Mesothelial cell of epicardium (in vitro differentiated cells): ENCODE measurements at places on chromosomes 16 and 17.

DNA sequence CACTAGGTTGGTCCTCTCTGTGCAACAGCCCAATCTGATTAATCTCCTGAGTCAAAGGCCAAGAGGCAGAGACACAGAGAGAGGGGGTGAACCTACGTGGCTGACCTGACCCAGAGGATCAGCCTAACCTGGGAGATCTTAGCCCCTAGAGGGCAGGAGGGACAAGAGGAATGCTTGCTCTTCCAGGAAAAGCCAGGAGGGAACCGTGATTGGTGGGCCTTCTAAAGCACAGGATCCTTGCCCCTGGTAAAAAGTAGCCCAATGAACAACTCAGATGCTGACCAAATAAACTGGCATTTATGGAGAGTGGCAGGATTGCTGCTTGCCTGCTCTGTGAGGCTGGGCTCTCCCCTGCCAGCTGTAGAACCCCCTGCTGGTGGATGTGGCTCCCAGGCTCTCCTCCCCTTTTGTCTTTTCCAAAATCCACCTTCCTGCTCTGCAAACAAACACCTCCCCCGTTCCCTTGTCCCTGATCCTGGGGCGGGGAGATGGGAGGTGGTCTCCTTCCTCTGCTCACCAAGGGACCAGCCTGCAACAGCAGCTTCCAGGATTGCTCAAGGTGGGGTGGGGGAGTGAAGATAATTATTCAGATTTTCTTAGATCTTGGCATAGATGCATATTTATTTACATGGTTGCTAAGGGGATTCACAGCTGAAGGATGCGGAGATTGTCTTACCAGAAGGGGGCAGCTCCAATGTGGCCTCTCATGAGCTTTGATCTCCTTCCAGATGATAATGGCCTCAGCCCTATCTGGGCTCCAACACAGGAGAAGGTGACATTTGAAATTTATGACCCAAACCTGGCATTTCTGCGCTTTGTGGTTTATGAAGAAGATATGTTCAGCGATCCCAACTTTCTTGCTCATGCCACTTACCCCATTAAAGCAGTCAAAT is 71.9 kb downstream of the SDR42E1 start:
- no peak for DNase-seq

DNA sequence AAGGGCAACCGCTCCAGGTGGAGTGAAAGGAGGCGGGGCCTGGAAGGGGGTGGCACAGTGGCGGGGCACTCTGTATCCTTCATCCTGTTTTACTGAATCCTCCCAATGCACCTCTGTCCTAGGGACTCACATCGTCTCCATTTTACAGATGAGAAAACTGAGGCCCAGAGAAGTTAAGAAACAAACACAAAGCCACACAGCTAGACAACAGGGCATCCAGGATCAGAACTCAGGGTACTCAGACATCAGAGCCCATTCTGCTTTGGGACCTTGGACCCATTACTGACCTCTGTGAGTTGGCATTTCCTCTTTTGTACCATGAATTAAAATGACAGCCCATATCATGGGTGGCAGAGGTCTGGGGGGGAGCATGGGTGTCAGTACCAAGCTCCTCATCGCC is 129.2 kb downstream of the CPPED1 start:
- DNase-seq = no peak

- no peak for DNase-seq
These were observed 6.1 kb downstream of the ANKS4B start for GRCh38 chr16:21239646-21240045.

- no peak for DNase-seq
These were observed 1.1 kb upstream of the ADCY7 start for GRCh38 chr16:50265260-50265659.

GRCh38 chr16:64887651-64888050 is 234.2 kb downstream of the CDH11 start:
- no peak for DNase-seq

DNA sequence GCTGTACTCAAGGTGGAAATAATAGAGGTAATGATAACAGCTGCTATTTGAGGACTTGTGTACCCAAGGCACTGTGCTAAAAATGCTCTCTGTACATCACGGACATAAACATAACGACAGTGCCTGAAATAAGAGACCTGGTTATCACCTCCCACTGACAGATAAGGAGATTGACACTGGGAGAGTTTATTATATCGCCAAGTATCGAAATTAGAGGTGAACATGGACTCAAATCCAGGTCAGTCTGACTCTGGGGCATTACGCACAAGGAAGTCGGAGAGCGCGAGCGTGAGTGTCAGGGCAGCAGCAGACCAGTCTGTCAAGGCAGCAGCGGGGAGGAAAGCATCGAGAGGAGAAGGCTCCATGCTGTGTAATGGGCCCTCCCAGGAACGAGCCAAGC is 57.1 kb downstream of the GOSR1 start:
- DNase-seq = no peak

DNA sequence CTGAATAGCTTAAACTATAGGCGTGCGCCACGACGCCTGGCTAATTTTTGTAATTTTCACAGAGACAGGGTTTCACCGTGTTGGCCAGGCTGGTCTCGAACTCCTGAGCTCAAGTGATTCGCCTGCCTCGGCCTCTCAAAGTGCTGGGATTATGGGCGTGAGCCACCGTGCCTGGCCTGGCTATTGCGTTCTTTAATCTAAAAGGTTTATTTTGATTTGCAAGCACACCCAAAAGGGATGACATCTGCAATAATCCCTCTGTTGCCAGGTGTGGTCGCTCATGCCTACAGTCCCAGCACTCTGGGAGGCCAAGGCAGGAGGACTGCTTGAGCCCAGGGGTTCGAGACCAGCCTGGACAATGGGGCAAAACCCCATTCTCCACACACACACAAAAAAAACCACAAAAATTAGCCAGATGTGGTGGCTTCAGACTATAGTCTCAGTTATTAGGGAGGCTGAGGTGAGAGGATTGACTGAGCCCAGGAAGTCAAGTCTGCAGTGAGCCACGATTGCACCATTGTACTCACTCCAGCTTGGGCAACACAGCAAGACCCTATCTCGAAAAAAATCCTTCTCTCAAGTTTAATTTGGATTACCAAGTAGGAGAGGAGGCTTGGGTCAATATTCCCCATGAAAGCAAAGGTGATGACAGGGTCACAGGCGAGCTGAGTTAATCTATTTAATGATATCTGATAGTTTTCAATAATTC is 144.1 kb downstream of the PARN start:
- DNase-seq = no peak

- DNase-seq = no peak
These were observed 227.3 kb downstream of the WWOX start for GRCh38 chr16:78326731-78327130.

DNA sequence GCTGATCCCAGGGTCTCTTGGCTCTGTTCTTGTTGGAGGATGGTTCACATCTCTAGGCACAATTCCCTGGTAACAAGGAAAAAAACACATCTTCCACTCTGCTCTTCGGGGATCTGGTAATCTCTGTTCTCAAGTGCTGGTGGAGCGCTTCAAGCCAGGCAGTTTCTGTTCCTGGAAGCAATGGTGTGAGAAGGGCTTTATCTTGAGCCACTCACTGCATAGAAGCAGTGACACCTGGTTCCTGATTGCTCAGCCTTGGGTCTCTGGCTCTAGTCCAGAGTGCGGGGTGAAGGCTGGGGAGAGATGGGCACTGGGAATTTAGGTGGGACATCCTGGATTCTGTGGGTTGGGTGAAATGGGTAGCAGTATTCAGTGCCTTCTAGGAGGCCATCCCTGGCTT is 14.1 kb downstream of the AKAP1 start:
- no peak for DNase-seq

DNA sequence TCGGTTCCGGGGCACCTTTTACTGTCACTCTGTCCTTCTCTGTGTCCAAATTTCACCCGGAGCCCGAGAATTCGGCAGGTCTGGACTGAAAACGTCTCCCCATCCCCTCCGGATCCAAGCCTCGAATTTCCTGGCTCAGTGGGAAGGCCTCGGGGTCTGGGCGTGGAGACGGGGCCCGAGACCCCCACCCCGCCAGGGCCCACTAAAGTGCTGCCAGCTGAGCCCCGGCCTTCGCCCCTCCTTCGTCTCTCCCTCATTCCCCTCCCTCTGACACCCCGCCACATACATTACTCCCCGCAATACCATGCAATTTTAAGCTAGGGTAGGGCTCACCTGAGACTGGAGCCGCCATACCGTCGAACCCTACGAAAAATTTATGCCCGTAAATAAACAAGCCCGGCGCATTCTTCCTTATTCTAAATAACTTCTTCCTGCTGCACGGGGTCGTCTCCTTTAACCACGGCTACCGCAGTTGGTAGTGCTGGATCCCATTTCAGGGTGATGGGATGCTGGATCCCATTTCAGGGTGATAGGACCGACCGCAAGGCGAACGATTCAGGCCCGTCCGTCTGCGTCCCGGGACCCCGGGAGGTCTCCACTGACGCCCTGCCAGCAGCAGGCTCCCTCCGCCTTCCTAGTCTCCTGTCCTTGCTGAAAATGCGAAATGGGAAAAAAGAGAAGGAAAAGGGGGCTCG is 4.4 kb upstream of the OR1F1 start:
- DNase-seq = no peak

GRCh38 chr16:4057439-4057877 is 58.8 kb downstream of the ADCY9 start:
- no peak for DNase-seq

DNA sequence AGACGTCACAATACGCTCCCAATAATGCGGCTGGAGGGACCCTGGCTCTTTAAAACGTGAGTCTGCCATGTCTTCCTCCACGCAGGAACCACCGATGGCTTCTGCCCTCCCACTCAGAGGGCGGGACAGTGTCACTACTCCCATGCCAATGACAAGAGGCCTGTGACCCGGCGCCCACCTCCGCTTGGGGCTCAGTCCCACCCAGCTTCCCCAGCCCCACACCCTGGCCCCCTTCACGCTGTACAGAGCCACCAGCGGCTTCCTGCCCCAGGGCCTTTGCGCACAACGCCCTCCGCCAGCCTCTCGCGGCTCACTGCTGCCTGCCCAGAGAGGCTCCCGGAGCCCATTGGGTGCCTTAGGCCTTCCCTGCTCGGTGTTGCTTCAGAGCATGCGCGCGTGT is 29.5 kb upstream of the ZNF469 start:
- no peak for DNase-seq

DNA sequence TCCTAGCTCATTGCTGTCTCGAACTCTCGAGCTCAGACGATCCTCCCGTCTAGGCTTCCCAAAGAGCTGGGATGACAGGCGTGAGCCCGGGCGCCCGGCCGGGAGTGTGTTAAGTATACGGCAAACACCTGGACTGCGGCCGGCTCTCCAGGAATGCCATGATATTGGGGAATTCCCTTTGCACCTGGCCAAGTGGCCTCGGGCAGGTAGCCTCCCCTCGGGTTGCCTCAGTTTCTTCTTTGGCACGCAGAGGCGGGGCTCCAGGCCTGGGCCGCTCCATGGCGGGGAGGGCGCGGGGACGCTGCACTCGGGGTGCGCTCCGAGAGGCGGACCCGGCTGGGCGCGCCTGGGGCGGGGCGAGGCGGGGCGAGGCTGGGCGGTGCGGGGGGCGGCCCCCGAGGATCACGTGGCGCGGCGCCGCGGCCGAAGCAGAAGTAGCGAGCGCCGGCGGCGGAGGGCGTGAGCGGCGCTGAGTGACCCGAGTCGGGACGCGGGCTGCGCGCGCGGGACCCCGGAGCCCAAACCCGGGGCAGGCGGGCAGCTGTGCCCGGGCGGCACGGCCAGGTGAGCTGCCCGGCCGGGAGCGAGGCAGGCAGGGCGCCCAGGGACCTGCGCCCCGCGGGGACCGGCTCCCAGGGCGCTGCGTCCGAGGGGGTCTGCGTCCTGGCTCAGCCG is at the start of gene PLCG2:
Gene PLCG2, plus strand, starts transcription at position 431 of the 675 bp plus-strand sequence. CDS start 6,699 bp downstream, outside the sequence.
- DNase-seq = peak; percentile 53

DNA sequence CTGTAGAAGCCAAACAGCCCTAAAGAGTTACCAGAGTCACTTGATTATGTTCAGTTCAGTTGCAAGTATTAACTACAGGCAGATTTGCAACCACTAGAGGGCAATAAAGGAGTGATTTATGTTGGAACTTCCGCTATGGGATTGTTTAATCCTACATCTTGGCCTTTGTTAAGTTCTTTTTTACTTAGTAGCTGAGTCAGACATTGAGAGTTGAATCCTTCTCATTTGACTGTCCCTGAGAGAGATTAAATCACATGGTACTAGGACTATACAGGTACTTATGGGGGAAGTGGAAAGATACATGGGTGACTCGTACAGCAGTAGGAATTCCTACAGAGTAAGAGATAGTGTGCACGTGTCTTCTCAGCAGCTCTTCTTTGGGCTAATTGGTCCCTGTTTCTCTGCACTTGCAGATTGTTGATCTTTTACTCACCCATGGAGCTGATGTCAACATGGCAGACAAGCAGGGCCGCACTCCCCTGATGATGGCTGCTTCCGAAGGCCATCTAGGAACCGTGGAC is 40.3 kb downstream of the CYB561 start:
- no peak for DNase-seq

DNA sequence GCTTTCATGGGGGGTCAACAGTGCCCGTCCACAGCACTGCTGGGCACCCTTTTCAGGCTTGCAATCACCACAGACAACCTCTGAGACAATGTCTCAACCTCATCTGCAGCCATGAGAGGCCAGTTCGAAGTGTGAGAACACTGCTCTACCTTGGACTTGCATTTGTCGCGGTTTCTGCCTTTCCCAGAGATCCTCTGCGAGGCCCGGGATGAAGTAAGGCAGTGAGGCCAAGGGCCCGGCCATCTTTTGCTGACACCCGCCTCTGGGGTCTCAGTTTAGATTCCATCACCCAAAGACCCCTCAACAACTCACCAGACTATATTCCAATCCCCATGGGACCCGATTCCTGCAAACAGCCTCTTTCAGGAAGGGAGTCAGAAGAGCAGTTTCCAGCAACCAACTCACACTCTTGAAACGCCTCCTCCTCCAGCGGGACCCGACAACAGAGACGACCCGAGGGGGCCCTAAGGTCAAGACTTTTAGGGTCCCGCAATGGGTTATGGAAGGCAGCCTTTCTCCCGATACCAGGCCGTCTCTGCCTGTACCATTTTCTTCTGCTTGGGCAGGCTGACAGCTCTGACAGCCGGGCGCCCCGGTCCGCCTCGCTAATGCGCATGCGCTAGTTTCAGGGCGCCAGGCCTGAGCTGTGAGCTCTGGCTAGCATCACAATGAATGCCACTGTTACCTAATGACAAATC is 576.0 kb downstream of the KCNJ18 start:
- no peak for DNase-seq

DNA sequence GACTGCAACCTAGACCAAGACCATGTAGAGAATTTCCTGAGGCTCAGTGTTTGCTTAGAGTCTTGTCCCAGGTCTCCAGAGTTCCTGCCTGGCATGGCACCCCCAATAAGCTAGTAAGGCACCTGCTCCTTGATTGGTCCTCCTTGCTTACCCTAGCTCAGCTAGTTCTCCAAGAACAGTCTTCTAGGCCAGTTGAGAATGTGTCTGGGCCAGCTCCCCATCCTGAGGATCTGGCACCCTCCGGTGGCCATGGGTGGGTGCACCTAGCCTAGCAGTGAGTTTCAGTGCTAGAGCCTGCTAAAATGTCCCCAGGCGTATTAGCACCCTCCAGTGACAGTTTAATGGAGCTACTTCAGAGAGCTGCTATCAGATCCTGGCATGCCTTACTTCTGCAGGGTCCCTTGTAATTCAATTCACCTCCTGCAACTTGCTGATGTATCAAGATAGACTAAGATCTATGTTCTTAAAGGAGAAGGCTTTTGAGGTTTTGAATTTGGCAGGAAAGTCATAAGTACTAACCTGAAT is 44.4 kb upstream of the MED13 start:
- DNase-seq = no peak

- no peak for DNase-seq
These were observed 41.2 kb upstream of the HLF start for GRCh38 chr17:55223524-55223923.

- DNase-seq = no peak
These were observed 22.0 kb downstream of the C16orf74 start for GRCh38 chr16:85728879-85729278.
